Activated CD4-positive, alpha-beta T cell treated with anti-CD3 and anti-CD28 coated beads for 36 hours (primary cell): ENCODE measurements at places on chromosomes 2 and 18.
A peak's percentile ranks its signal among the peaks of the same experiment; 100 is the strongest.

GRCh38 chr2:230447036-230447435 lies 31.0 kb downstream of the SP100 start:
- DNase-seq = peak; percentile 38

DNA sequence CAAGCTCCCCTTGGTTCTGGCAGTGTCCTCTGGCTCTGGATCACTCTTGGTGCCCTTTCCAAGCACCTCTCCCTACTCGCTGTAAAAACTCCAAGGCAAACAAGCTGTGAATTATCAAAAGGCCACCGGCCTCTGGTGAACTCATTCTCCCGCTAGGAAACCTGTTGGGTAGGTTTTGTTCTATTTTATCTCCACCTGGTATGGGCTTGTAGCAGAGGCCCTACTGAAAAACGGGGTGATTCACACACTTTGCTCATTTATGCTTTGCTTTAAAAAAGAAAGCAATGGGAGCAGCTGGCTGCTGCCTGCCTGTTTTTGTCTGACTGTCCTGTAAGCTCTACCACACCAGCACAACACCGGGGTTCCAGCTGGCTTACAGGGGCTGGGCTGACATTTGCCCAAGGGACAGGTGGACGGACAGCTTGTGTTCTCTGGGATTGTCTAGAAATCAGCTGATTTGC lies 56.8 kb downstream of the SH3BP4 start:
- no peak for DNase-seq

- no peak for DNase-seq
Observed at GRCh38 chr2:235113854-235114253, 162.0 kb downstream of the SH3BP4 start.

- DNase-seq = no peak
Observed at GRCh38 chr2:22281033-22281432, 1103.9 kb upstream of the KLHL29 start.
